ENCODE measurements at places on chromosomes 2 and 18. TPM values are rescaled to one million over a fixed set of nuclear protein-coding genes. Genes with fewer than 3 reads are reported as not detected.

GRCh38 chr2:173402405-173402974 lies 47.8 kb downstream of the CDCA7 start:
- peak; percentile 86 for DNase-seq

GRCh38 chr2:151297882-151298281 lies 8.4 kb upstream of the NMI start:
- no peak for DNase-seq

GRCh38 chr18:8828300-8828699 lies 122.9 kb downstream of the MTCL1 start:
- no peak for DNase-seq

GRCh38 chr2:170307052-170307451 lies 129.1 kb downstream of the MYO3B start:
- no peak for DNase-seq

- no peak for DNase-seq
Measured at GRCh38 chr2:60628026-60628425, 74.6 kb upstream of the BCL11A start.

DNA sequence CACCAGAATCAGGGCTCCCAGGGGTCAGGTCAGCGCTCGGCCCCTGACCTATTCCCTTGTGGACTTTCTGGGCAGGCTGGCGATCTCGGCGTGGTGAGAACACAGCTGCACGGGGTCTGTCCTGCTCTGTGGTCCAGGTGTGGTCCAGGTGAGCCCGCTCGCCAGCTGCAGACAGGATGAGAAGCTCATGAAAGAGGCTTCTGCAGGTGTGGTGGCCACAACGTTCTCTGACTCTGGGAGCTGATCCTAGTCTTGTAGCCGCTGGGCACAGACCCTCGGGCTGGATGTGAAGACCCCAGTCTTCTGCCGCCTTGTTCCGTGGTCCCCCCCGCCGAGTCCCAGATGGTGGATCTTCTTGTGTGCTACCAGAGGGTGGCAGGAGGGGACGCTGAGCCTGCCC lies 129.7 kb downstream of the RTP5 start:
- no peak for DNase-seq

DNA sequence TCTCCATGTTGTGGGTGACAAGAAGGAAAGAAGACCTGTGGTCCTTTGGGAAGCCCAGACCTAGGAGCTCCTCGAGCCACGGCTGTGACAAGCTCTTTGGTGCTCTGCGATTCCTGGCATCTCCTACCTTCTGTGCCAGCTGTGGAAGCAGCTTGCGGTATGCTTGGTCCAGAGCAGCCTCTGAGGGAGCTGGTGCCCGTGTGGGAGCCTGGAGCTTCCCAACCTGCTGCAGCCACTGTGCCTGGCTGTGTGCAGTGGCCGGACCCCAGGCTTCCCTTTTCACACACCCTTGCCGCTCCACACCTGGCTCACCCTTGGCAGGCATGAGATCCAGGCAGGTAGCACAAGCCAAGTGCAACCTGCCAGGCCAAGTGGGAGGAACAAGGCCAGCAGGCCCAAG lies 1328.6 kb upstream of the SLC39A10 start:
- DNase-seq, result no peak

DNA sequence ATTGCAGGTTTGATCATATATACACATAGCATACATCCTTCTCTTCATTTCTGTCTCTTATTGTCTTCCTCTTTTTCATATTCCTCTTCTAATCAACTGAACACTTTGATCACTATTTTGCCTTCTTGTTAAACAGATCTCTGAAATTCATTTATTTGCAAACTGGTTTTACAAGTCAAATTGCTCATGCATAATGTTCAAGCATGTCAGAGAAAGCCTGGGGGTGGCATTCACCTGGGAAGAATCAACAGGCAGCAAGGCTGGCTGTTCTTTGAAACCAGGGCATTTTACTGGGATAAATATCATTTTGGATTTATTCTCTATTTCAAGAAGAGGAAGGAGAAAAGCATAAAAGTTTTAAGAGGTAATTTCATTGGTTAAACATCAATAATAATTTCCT lies 66.9 kb upstream of the LRATD1 start:
- DNase-seq, result no peak

GRCh38 chr2:99754210-99754609 lies 264.4 kb upstream of the REV1 start:
- DNase-seq, result peak; percentile 79

- DNase-seq, result no peak
Measured at GRCh38 chr2:19829672-19830071, 72.1 kb downstream of the TTC32 start.

- no peak for DNase-seq
Measured at GRCh38 chr2:102832789-102833188, 71.0 kb downstream of the TMEM182 start.

- no peak for DNase-seq
Measured at GRCh38 chr2:221111739-221112138, 460.4 kb downstream of the EPHA4 start.

- DNase-seq, result no peak
Measured at GRCh38 chr18:13305301-13305700, 86.7 kb downstream of the LDLRAD4 start.

- DNase-seq, result peak; percentile 48
Measured at GRCh38 chr2:10914272-10914693, 2.5 kb downstream of the KCNF1 start.

- no peak for DNase-seq
Measured at GRCh38 chr2:88161446-88162244, 8.5 kb upstream of the THNSL2 start.

GRCh38 chr2:177053038-177053437 lies 159.6 kb upstream of the HNRNPA3 start:
- peak; percentile 27 for DNase-seq

- DNase-seq, result no peak
Measured at GRCh38 chr2:161713706-161714105, 89.5 kb downstream of the SLC4A10 start.

GRCh38 chr2:9555297-9556120 lies at the start of gene ADAM17:
Gene ADAM17 (minus strand): TSS chr2:9555830. CDS start chr2:9555605, 225 bp downstream.
- peak; percentile 100 for DNase-seq

DNA sequence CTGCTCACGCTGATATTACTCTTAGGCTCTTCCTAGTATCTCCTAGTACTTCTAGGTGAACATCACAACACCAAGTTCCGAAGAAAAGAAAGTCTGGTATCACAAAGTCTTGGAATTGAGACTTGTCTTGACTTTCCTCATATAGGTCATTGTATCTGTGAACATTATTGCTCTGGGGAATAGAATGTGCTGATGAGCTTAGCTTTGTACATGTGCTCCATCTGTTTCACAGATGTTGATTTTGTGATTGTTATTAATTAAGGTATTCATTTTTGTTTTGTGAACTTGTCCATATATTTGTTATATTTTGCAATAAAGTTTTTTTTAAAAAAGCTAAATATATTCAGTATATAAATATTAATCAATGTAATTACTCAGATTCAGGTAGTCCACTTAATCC lies 111.7 kb downstream of the BABAM2 start:
- DNase-seq, result no peak

DNA sequence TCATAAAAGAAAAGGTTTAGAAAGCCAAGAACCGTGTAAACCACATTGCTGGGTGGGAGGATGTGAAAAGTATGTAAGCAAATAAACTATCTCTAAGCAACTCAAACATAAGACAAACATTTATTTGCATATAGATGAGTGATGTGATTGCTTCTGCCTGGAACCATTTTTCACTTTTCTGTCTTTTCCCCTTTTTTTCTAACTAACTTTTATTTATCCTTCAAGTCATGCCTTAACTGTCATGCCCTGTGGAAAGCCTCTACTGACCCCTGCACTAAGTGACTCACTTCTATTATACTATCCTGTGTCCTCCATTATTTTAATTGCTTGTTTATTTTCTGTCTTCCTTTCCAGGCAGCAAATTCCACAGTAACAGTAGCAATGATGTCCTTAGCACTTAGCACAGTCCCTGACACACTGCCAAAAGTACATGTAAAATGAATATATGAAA lies 87.5 kb upstream of the CTAGE1 start:
- DNase-seq, result peak; percentile 53

GRCh38 chr2:155215037-155215707 lies 516.7 kb downstream of the KCNJ3 start:
- DNase-seq, result no peak

GRCh38 chr2:135124924-135125886 lies 73.1 kb downstream of the RAB3GAP1 start:
- DNase-seq, result peak; percentile 29

DNA sequence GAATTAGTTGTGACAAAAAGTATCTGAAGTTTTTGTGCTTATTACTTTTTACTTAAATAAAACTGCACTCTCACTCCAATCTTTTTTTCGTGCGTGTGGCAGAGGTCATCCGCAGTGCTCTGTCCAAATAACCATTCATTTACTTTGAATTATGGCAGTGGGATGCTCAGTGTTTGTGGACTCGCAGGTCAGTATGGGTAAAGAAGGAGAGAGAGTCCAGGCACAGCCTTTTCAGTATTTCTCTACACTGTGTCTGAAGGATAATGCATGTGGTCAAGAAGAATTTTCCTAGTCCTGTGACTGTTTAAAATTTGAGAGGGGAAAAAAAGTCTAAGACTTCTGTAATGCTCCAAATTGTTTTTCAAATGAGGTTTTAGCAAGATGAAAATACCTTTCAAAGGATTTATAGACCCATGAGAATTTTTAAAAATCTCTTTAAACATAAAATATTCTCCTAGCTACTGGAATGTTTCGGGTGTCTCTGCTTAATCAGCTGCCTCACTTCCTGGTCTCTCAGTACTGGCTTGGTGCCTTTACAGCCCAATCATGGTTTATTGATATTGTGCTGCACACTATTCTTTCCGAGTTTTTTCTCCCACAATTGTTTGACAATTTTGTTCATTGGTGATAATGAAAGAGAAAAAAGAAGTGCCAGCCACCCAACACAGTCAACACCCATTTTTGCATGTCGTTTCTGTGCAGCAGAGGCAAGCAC lies 453.2 kb downstream of the PTPRM start:
- no peak for DNase-seq

DNA sequence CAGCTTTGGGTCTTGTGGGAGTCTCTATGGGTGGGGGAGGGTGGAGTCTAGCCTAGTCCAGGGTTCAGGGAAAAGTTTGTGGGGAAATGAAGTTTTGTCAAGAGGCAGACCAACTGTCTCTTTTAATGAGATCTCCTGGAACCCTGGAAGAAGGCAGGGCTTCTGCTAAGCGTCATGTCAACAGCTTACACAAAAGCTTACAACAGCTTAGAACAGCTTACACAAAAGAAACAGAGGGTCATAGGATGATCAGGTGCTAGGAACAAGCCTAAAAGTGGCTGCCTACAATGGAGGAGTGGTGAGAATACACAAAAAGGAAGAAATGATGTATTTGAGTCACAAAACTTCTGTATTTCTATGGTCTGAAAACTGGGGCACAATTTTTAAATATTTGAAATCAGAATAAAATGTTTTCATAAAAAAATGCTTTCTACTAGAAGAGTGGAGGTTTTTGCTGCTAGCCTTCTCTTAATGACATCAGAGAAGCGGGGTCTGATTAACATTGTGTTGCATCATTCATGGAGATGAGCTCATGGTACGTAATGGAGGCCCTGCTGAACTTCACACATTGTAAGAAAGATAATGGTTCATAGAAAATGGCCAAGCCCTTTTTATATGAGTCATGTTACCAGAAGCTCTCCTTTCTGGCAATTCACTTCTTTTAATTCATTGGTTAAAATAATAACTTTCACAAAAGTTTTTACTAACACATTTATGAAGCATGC lies 351.0 kb downstream of the PIK3C3 start:
- peak; percentile 16 for DNase-seq

DNA sequence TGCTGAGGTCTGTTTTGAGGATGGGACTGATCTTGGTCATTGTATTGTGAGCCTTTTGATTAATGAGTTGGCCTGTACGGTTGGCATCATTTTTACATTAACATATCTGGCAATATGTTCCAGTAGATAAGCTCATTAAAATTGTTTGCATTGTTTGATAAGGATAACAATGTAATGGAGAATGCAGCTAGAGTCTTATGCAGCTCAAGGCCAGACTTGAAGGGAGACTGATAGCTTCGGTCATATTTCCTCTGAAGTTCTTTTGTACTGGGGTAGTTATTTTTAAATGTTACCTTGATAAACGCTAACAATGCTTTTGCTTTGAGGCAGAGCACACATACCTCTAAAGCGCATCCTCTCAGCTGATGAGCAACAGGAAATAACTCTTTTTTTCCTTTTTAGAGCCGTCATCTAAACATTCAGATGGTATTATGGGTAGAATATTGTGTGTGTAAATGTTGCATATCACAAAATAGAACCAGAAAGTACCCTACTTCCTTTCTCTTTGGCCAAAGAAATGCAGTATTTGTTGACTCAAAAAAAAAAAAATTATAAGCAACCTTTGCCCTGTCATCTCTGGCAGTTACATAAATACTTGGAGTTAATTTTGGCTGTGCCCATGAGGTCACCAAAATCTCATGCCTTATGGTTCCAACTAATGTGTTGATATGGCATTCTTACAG lies 1.3 kb downstream of the MAPRE2 start:
- DNase-seq, result peak; percentile 50

DNA sequence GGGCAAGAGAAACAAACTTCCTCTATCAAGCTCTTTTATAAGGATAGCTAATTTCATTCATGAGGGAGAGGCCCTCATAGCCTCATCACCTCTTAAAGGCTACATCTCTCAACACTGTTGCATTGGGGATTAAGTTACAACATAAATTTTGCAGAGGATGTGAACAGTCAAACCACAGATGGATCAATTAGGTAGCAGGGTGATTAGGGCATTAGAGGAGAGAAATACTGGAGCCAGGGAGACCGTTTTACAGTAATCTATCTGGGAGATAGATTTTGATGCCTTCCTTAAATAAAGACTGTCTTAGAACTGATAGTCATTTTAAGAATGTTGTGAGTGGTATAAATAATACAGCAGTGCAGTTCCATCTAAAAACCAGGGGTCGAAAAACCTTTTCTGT lies 258.9 kb downstream of the DCC start:
- DNase-seq, result no peak

- no peak for DNase-seq
Measured at GRCh38 chr2:211879323-211879722, 659.3 kb downstream of the ERBB4 start.

Gene TUBA4B
- polyA plus RNA-seq, result not detected

Gene CAPN13
- not detected for polyA plus RNA-seq

Gene INHA
- polyA plus RNA-seq, result 0.36 TPM

Gene ZSWIM2
- polyA plus RNA-seq, result not detected

Gene PROC
- not detected for polyA plus RNA-seq

Gene ANKRD30BL
- not detected for polyA plus RNA-seq

Gene CROCC2
- not detected for polyA plus RNA-seq

Gene KLHL41
- 0.11 TPM for polyA plus RNA-seq

Gene GPR35
- 0.27 TPM for polyA plus RNA-seq

Gene ERFE
- polyA plus RNA-seq, result 0.79 TPM

Gene ACMSD
- not detected for polyA plus RNA-seq

Gene SNX17
- 183 TPM for polyA plus RNA-seq

Gene SCN7A
- polyA plus RNA-seq, result not detected

Gene HJURP
- 13.5 TPM for polyA plus RNA-seq

Gene G6PC2
- polyA plus RNA-seq, result not detected

Gene IMMT
- polyA plus RNA-seq, result 75.4 TPM

Measured in GM23248 (cell line).